ENCODE measurements at places on chromosomes 4 and X.

- DNase-seq = no peak
Observed at GRCh38 chr4:1873776-1874175, 2.6 kb downstream of the NSD2 start.

GRCh38 chrX:16695079-16695676, 17.3 kb downstream of the CTPS2 start:
- DNase-seq = peak; percentile 61

DNA sequence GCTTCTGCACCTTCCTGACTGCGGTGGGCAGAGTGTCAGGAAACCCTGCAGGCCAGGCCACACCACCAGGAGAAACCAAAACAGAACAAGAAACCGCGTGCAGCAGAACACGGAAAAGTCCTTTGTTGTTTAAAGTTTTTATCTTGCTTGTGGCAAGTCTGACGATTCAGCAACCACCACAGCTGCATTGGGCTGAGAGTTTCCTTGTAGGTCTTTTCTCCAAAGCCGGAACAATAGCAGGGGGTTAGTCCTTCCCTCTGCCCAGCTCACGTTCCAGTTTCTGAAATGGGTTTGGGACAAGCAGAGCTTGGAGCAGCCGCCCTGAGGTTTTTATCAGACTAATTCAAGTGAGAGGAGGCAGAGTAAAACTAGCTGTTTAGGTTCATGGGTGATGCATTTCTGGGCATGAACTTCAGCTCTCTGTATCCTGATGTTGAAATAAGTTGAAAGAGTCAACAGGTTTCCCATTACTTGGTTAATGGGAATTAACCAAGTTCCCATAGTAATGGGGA, 216.9 kb downstream of the PTTG2 start:
- peak; percentile 82 for DNase-seq

GRCh38 chr4:47747846-47748494, 89.9 kb downstream of the CORIN start:
- no peak for DNase-seq

- DNase-seq = no peak
Observed at GRCh38 chr4:17647927-17648326, 33.5 kb downstream of the MED28 start.

Measured in activated CD8-positive, alpha-beta memory T cell treated with anti-CD3 and anti-CD28 coated beads, Interleukin-2, amount 10 ng/mL, durations not matched to agents 7 days and 5 days (primary cell).